ENCODE measurements at places on chromosomes 11 and 22.

GRCh38 chr11:102071497-102072472 is 24.5 kb downstream of the CFAP300 start:
- no peak for DNase-seq

DNA sequence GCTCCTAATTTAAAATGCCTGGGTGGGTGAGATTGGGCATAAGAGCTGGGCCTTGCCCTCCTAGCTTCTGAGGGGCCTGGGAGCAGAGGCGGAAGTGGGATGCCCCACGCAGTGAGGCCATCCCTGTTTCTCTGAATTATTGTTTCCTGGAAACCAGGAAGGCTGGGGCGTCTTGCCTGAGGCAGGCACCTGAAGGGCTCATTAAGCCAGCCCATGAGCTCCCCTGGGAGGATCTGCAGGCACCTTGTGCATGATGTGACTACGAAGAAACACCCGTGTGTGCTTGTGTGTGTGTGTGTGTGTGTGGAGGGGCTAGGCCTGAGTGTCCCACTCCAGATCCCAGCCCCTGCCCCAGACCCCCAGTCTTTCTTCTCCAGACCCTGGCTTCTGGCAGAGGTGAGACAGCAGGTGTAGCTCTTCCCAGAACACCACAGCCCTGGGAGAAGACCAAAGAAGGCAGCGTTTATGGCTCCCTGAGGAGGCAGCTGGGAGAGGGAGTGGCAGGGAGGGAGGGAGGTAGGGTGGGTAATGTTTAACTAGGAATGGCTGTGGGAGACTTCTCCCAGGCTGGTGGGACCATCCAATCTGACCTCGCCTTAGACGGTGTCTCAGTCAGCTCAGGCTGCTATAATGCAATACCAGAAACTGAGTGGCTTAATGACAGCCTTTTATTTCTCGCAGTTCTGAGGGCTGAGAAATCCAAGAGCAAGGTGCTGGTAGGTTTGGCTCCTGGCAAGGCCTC is 2.1 kb upstream of the BATF2 start:
- no peak for DNase-seq

GRCh38 chr11:75760243-75760642 is 8.3 kb upstream of the DGAT2 start:
- DNase-seq = no peak

GRCh38 chr11:30440510-30440909 is 117.6 kb downstream of the ARL14EP start:
- DNase-seq = no peak

DNA sequence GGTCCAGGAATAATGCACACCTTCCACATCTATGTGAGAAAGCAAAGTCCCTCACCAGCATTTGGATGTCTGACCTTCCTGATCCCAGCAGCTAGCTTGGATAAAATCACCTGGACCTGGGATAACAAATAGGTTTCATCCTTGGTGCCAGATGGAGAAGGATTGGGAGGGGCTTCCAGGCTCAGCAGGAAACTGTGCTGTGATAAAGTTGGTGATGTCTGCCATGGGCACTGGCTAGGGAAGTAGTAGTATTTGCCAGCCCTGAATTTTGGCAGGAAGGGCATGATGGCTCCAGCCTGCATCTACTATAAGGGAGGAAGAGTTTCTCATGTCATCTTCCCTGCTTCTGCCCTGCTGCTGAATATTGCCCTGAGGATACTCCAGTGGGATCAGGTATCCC is 37.5 kb downstream of the C11orf91 start:
- DNase-seq = no peak
